Stimulated activated CD4-positive, alpha-beta T cell treated with anti-CD3 and anti-CD28 coated beads, Interleukin-2, amount 100 ng/mL, for 24 hours (primary cell): ENCODE measurements at places on chromosomes 4 and X.

DNA sequence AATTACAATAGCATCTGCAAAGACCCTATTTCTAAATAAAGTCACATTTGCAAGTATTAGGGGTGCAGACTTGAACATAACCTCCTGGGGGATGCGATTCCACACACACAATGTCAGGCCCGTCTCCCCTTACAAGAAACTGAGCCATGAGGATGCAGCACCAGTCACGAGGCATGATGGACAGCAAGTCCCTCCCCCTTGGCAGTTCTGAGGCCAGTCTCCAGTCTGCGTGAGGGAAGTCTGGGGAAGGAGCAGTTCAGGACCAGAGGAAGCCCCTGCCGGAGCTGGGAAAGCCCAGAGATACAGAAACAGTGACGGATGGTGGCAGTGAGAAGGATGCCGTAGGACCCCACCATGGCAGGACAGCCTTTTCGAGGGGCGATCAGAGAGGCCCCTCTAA, 9.4 kb downstream of the FAM53A start:
- no peak for DNase-seq

DNA sequence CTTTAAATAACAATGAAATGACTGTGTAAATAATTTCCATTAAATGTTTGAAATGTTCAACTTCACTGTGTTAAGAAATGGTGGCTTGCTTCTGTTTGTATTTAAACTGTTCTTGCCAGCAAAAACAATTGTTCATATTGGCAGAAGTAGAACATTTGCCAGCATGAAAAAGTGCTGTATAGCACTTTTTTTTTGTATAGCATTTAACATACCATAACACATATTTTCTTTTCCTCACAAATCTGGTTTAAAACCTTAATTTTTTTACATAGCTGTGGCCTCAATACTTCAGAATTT, 94.1 kb downstream of the COX18 start:
- no peak for DNase-seq

GRCh38 chrX:18674417-18674787, 2.5 kb upstream of the RS1 start:
- peak; percentile 18 for DNase-seq

DNA sequence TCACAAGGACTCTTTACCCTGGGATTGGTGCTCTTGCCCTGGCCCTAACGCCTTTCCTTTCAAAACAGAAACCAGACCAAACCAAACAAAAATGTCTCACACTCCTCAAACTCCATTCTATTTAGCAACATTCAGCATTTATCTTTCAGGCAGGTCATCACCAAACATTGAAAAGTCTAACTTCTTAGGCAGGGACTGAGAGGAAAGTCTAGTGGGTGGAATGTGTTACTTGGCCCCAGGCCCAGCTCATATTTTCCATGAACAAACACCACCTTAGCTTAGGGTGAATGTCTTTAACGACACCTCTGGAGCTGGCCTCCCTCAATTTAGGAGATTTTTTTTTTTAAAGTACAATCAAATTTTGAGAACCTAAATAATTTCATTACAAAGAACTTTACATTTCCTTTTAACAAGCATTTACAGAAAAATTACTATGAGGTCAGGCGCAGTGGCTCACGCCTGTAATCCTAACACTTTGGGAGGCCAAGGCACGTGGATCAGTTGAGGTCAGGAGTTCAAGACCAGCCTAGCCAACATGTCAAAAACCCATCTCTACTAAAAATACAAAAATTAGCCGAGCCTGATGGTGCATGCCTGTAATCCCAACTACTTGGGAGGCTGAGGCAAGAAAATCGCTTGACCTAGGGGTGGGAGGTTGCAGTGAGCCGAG, 10.2 kb upstream of the N4BP2 start:
- DNase-seq: peak; percentile 32

- DNase-seq: peak; percentile 46
These were observed 8.7 kb downstream of the RIPPLY1 start for GRCh38 chrX:106894392-106894909.

DNA sequence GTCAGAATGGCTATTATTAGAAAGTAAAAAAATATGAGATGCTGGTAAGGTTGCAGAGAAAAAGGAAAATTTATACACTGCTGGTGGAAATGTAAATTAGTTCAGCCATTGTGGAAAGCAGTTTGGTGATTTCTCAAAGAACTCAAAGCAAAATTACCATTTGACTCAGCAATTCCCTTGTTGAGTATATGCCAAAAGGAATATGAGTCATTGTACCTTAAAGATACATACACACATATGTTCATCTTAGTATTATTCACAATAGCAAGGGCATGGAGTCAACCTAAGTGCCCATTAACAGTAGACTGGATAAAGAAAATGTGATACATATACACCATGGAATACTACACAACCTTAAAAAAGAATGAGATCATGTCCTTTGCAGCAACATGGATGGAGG, 148.2 kb downstream of the COMMD8 start:
- DNase-seq: no peak

- DNase-seq: no peak
These were observed 20.5 kb upstream of the DHRSX start for GRCh38 chrX:2521092-2521926.

GRCh38 chr4:153513596-153513995, 47.4 kb downstream of the TMEM131L start:
- DNase-seq: no peak

GRCh38 chr4:33184657-33185290, 2464.6 kb downstream of the PCDH7 start:
- no peak for DNase-seq

GRCh38 chrX:64908121-64908520, 68.1 kb downstream of the ZC4H2 start:
- DNase-seq: no peak

- no peak for DNase-seq
These were observed 150.9 kb downstream of the ENPP6 start for GRCh38 chr4:184066584-184067300.

- no peak for DNase-seq
These were observed 112.1 kb upstream of the ARSJ start for GRCh38 chr4:114091546-114091945.

GRCh38 chrX:10582215-10582733, 38.1 kb downstream of the MID1 start:
- no peak for DNase-seq

DNA sequence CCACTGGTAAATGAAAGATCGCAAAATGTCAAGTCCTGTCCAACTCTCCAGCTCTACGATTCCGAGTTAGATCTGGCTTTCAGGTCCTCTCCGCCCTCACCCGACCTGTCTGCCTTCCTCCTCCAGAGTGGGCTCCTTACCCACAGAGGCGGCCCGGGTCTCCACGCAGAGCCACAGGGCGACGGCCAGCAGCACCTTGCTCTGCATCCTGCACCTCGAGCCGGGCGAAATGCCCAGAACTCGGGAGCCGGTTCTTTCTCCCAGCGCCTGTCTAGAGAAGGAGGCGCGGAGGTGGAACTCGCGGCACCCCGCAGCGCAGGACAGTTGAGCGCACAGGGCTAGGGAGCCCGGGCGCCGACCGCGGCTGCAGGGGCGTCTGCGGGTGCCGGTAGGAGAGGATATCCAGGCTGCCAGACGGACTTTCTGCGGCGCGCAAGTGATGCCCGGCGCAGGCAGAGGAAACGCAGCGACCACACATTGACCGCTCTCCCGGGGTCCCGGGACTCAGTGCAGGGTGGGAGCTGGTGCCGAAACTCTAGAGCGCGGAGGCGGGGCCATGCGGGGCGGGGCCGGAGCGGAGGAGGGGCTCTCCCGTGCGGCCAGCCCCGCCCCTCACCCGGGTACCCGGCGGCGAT, at the start of gene KDR:
Gene KDR, minus strand, starts transcription at position 509 of the 635 bp plus-strand sequence. Its CDS starts 302 bp downstream, at position 207.
- DNase-seq: peak; percentile 8

- DNase-seq: no peak
These were observed 61.9 kb downstream of the DCTD start for GRCh38 chr4:182855312-182855711.

DNA sequence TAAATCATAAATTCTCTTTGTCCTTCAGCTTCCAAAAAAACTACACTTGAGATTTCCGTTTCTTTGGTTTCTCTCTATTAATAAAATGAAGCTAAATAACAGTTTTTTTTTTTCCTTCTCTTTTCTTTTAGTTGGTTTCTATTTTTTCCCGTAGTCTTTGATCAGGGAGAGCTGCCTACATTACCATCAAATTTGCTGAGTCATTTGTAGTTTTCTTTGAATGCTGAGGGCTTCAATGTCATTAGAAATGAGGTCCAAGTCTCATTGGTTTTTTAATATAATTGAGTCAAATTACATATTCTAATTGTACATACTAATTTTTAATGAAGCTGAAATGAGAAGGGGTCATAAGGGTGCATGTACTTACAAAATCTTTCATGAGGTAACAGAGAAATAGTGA, 550.2 kb downstream of the GBA3 start:
- no peak for DNase-seq

- no peak for DNase-seq
These were observed 12.8 kb upstream of the GUCY1B1 start for GRCh38 chr4:155745984-155746383.

DNA sequence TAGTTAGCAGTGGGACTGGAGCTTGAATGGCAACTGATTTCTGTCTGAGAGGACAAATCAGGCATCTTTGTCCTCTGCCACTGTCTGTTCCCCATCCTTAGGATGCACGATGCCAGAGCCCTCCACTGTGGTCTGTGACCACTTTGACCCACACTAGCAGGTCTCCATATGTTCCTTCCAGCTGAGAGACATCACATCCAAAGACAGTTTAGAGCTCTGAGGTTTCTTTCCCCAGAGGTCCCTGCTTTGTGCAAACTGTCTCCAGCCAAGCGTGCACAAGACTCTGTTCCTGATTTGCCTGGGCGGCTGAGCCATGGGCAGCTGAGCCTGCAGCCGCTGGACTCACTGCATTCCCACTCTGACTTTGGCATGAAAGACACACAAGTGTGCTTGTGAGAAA, 98.0 kb downstream of the PTTG2 start:
- DNase-seq: no peak

- DNase-seq: no peak
These were observed 67.0 kb upstream of the CXCL13 start for GRCh38 chr4:77538574-77539157.

GRCh38 chrX:113384628-113385027, 544.0 kb upstream of the AMOT start:
- no peak for DNase-seq

GRCh38 chr4:173014113-173014558, 154.5 kb upstream of the GALNT7 start:
- no peak for DNase-seq

GRCh38 chr4:178799204-178799603, 1357.0 kb upstream of the AGA start:
- DNase-seq: no peak

DNA sequence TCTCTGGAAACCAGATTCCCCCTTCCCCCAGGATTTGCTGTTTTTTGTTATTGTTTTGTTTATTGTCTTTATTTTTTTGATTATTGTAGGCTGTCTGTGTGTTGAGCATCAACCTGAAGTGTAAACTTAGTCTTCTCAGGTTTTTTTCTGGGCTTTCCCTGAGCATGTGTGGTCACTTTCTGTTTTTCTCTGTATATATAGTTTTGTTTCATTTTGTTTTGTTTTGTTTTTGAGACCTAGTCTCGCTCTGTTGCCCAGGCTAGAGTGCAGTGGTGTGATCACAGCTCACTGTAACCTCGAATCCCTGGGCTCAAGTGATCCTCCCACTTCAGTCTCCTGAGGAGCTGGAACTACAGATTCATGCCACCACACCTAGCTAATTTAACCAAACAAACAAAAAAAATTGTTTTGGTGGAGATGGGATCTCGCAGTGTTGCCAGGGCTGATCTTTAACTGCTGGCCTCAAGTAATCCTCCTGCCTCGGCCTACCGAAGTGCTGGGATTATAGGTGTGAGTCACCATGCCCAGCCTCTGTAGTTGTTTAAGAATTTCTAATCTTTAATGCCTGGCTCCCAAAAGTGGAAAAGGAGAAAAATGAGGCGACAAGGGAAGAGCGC, 9.1 kb downstream of the IL13RA1 start:
- DNase-seq: no peak

DNA sequence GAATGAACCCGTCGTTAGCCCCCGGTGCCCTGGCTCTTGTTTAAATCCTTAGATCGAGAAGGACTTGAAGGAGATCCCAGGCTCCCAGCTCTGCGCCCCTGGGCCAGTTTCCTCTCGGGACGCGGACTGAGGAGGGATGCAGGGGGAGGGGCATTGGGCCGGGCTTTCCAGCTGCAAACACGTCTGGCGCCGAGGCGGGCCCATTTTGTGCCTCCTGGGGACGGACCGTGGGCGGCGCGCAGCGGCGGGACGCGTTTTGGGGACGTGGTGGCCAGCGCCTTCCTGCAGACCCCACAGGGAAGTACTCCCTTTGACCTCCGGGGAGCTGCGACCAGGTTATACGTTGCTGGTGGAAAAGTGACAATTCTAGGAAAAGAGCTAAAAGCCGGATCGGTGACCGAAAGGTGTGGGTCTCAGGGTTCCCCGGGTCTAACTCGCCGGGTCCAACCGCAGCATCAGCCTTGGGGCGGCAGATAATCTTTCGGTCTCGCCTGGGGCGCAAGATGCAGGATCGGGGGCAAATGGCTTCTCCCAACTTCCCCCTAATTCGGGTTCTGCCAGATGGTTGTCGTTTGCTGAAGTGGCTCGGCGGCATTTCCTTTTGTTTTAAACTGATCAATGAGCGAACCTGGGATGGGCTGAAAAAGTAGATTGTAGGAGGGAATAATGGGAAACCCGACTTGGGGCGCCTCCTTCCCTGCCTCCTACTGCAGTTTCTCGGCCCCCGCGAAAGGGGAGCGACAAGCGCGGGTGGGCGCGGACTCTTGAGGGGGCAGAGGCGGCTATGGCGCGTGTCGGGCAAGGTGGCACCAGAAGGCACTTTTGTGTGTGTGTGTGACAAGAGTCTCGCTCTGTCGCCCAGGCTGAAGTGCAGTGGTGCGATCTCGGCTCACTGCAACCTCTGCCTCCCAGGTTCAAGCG, 2.9 kb downstream of the PDGFRA start:
- DNase-seq: peak; percentile 7

GRCh38 chrX:1002611-1003010, 209.8 kb downstream of the CRLF2 start:
- no peak for DNase-seq

GRCh38 chr4:163330916-163331628, 1.3 kb downstream of the NPY1R start:
- DNase-seq: no peak

GRCh38 chr4:56737666-56738065, 56.6 kb upstream of the HOPX start:
- DNase-seq: no peak

- no peak for DNase-seq
These were observed 261.5 kb downstream of the DCHS2 start for GRCh38 chr4:154230091-154230490.

DNA sequence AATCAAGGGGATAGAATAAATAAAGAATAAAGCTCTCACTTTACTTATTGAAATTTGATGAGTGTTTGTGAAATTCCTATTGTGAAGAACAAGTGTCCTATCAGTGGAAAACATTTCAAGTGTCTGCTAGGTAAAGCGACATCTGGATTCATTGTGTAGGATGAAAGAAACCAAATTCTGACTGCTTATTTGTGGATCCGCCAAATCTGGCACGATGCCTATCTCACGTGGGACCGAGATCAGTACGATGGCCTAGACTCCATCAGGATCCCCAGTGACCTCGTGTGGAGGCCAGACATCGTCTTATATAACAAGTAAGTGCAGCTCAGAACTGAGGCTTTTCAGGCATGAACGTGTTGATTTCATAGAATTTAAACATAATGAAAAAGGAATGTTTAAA, 1.9 kb downstream of the CHRNA9 start:
- DNase-seq: no peak
